MCF 10A (cell line): ENCODE measurements at places on chromosomes 4 and X. TPM values are rescaled to one million over a fixed set of nuclear protein-coding genes. Genes with fewer than 3 reads are reported as not detected.

GRCh38 chr4:24560868-24561368 lies 23.4 kb downstream of the DHX15 start:
- no peak for DNase-seq

The PNPLA4 gene
- 45.1 and 47.4 TPM in 2 replicates for total RNA-seq

GRCh38 chr4:3732076-3733028 lies 33.8 kb upstream of the ADRA2C start:
- no peak for DNase-seq

GRCh38 chrX:1190596-1191145 lies 21.8 kb downstream of the CRLF2 start:
- DNase-seq, result no peak

The NDST3 gene
- total RNA-seq, result not detected in 2 replicates

The PPP2R2C gene
- 3.6 and 7.5 TPM in 2 replicates for total RNA-seq

GRCh38 chr4:6086846-6087245 lies 68.6 kb upstream of the C4orf50 start:
- DNase-seq, result no peak

The CXorf65 gene
- not detected in 2 replicates for total RNA-seq

DNA sequence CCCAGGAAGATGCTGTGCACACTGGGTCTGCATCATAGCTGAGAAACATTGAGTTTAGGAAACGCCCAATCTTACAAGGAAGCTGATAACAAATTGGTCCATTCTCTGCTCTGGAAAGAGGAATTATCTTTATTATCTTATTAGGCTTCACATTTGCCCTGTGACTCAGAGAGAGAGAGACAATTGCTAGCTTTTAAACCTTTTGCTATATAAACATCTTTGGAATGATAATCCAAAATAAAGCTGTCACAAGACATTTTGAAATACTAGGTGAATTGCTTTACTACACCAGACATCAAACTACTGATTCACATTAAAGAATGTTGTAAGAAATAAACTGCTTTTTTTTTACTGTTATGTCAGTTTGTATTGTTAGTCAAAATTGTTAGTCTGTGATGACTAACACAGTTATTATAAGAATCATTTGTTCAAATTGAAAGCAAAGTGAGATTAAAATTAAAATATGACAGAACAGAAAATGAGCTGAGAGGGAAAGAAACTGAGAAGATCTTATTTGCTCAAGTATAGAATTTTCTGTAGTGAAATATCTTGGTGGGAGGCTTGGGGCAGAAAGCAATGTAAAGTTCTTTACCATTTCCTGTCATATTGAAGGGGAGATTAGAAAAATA lies 765.4 kb upstream of the PCDH10 start:
- DNase-seq, result peak; percentile 8

The TEX11 gene
- not detected in 2 replicates for total RNA-seq

The MAGEC2 gene
- not detected in 2 replicates for total RNA-seq

GRCh38 chr4:44326741-44327140 lies 121.9 kb downstream of the KCTD8 start:
- DNase-seq, result peak; percentile 41

The TEX13C gene
- total RNA-seq, result not detected in 2 replicates

- no peak for DNase-seq
Observed at GRCh38 chr4:131764730-131765129, 1384.4 kb upstream of the PCDH10 start.

DNA sequence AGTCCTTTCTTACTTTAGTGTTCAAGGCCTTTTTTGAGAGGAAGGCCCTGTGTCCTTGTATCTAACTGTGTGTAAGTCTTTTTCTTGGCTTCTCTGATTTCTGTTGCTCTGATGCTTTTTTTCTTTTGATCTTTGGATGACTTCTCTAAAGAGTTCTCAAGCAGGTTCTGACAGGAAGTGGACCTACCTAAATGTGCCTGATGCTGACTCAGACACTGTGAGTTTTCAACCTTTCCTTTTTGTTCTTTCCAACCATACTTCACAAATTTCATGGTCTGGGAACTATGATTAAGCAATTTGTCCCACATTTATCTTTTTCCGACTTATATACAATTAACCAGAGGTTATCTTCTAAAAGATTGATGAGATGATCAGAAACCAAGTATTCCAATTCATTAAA lies 96.5 kb downstream of the SYTL5 start:
- DNase-seq, result no peak

GRCh38 chr4:53917729-53918128 lies 146.7 kb downstream of the CHIC2 start:
- peak; percentile 63 for DNase-seq

DNA sequence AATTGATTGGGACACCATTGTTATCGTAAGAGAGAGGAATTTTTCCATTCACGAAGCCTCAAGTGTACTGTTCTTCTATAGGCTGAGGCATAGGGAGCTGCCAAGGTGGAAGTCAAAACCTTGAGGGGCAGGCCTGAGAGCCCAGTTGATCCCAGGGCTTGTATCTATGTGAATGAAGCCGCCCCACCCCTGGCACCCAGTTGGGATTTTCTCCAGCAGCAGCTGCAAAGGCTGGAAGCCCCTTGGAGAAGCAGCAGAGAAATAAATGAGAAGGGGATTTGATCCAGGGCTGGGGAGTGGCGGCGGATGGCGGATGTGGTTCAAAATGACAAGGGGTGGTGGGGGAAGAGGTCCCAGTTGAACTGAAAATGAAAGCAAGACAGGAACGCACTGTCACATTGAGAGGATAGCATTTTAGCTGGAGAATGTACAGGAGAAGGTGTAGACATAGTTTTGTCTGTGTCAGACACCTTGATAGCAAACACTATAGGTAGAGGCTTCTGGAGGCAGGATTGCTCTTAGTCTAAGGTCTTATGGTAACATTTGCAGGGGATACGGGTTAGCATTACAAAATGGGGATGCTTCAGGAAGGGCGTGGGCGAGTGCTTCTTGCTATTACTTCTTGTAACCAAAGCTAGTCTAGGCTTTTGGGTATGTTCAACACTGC lies 32.6 kb downstream of the DOCK11 start:
- no peak for DNase-seq

GRCh38 chr4:84925558-84925957 lies 40.9 kb downstream of the WDFY3 start:
- no peak for DNase-seq

- peak; percentile 60 for DNase-seq
Observed at GRCh38 chr4:6917461-6918271, 8.0 kb downstream of the TBC1D14 start.

The ACE2 gene
- total RNA-seq, result not detected in 2 replicates

- DNase-seq, result peak; percentile 9
Observed at GRCh38 chrX:123425471-123425870, 241.4 kb downstream of the GRIA3 start.

The FAM53A gene
- total RNA-seq, result 5.0 and 6.6 TPM in 2 replicates

DNA sequence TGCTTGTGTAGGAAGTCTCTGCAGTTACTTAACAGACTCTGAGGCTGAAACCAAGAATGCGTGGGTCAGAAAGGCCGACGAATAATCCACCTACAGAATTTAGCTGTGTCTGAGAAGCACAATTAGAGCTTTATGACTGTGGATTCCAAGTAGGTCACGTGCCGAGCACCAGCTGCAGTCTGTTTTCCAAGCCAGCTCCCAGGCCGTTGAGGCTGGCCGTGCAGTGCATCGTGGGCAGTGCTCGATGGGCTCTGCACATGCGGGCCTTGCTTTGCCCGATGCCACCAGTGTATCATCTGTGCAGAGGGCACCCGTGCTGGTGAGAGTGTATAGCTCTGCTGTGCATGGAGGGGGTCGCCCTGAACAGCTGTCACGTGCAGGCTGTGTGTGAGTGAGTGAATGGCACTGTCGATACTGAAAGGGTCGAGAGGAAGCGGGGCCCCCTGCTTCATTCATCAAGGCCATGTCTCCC lies 67.5 kb upstream of the CLDN34 start:
- no peak for DNase-seq

DNA sequence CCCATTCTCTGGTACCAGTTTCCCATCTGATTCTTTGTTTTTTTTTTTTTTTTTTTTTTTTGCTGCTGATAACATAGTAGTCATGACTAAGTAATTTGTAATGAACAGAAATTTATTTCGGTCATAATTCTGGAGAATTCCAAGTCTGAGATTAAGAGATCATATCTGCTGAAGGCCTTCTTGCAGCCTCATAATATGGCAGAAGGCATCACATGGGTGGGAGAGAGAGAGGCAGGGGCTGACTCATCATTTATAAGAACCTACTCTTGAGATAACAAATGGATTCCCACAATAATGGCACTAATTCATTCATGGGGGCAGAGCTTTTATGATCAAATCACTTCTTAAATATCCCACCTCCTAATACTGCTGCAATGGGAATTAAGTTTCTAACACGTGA lies 1034.3 kb downstream of the STIM2 start:
- no peak for DNase-seq

DNA sequence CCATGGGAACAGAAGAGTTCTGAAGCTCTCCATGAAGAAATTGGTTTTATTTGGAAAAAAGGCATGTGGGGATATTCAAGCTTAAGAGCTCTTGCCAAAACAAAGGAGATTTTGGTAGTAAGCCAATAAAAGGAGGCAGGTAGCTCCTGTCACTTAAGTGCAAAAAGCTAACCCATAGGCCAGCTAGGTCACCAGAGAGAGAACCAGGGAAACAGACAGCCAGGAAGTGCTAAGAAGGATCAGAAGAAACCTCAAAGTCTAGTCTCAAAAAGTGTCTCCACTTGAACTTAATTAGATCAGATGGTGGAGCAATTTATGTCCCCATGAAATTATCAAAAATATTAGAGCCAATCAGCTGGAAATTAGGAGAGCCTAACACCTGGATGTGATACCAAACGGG lies 49.2 kb downstream of the CD40LG start:
- DNase-seq, result no peak

DNA sequence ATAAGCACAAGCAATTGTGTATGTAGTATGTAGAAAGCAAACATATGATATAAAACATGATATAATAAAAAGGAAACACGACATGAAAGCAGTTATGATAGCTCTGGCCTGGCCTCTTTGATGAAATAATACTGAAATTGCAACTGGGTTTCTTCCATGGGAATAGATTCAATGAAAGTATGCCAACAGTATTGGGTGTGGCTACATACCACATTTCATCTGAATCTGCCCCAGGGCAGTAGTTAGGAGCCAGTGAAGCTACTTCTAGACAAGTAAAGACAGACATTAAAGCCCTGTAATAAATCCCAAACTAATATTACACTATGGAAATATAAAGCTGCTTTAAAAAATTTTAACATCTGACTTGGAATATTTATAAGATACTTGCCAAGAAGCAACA lies 207.3 kb downstream of the FBXW7 start:
- peak; percentile 87 for DNase-seq

The FGFBP1 gene
- total RNA-seq, result 9.5 and 13.8 TPM in 2 replicates

The CD40LG gene
- not detected in 2 replicates for total RNA-seq

DNA sequence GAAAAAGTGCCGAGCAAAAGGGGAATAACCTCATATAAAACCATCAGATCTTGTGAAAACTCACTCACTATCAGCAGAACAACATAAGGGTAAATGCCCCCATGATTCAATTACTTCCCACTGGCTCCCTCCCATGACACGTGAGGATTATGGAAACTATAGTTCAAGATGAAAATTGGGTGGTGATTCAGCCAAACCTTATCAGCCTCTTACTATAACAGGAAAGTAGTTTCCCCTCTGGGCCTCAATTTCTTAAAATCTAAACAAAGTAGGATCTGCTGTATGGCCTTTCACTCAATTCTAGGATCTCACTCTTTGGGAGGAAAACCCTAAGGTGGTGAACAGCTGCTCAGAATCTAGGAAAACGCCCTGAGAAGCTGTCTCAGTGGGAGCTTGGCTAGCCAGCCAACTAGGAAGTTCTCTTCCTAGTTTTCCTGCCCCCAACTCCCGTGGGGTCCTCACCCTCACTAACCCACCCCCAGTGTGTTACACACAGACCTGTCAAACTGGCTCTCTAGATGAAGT lies 1017.1 kb upstream of the HS3ST1 start:
- no peak for DNase-seq

DNA sequence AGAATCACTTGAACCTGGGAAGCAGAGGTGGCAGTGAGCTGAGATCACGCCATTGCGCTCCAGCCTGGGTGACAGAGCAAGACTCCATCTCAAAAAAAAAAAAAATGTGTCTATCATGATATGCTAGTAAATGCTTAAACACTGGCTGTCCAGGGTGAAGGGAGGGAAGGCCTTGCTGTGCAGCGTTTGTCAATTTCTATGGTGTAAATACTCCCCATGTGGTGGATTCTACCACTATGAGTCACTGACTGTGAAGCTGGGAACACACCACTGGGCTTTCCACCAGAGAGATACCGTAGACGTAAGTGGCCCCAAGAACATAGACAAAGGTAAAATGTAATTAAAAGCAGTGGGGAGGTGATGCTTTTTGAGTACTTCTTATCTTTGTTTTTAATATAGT lies 51.3 kb upstream of the LEF1 start:
- DNase-seq, result no peak

DNA sequence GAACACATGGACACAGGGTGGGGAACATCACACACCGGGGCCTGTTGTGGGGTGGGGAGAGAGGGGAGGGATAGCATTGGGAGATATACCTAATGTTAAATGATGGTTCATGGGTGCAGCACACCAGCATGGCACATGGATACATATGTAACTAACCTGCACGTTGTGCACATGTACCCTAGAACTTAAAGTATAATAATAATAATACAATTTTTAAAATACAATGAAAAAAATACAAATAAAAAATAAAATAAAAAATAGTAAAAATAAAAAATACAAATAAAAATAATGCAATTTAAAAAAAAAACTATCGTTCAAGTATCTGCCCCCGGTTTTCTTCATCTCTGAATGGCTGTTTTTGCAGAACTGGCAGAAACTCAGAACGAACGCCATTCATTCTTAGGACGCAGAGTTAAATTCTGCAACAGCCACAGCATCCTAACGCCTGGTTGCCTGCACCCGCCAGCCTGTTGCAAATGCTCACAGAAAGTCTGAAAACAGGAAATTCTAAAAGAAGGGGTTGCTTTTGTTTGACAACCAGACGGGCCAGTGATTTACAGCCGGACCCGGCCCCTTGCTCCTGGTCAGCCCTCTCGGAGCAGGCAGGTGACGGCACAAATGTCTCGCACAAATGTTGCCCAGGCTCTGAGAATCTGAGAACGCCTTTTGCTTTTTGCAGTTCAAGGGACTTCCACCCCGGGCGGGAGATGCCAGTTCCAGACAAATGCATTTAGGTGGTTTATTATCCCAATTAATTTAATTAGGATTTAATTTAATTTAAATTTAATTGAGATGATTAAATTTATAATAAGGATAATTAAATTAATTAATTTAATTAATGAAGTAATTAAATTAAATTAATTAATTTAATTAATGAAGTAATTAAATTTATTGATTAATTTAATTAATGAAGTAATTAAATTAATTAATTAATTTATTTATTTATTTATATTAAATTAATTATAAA lies 47.8 kb downstream of the CRLF2 start:
- DNase-seq, result no peak

DNA sequence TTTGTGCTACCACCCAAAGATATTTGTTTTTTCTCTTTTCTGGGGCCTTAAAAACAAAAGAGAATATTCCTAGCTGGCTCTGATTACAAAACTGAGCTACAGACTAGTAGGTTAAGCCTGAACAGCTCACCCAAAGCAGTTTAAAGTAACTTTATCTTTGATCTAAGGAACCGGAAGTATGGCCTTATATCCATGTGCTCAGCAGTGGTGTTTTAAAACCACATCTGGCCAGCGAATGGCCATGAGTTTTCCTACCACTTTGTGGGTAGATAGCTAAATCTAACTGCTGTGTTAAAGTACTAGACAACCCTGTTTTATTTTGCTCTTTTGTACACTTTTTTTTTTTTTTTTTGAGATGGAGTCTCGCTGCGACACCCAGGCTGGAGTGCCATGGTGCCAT lies 24.6 kb downstream of the ADGRG4 start:
- no peak for DNase-seq
